Myocyte (in vitro differentiated cells): ENCODE measurements at places on chromosomes 5 and 9. TPM values are rescaled to one million over a fixed set of nuclear protein-coding genes. Genes with fewer than 3 reads are reported as not detected.
A peak's percentile ranks its signal among the peaks of the same experiment; 100 is the strongest.

DNA sequence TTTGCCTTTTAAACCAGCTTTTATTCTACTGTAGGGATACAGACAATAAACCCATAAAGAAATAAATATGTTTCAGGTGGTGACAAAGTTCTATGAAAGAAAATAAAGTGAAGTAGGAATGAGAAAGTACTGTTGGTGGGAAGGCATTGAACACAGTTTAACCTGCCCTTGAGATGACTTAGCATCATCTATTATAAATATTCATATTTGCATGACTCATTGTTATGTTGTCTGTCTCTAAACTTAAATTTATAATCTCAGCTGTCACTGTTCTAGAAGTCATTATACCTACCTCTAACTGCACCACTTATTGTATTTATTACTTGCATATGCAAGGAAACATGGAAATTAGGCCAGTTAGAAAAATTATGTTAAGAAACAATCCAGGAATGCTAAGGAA is 202.2 kb downstream of the CHSY3 start:
- DNase-seq = no peak

DNA sequence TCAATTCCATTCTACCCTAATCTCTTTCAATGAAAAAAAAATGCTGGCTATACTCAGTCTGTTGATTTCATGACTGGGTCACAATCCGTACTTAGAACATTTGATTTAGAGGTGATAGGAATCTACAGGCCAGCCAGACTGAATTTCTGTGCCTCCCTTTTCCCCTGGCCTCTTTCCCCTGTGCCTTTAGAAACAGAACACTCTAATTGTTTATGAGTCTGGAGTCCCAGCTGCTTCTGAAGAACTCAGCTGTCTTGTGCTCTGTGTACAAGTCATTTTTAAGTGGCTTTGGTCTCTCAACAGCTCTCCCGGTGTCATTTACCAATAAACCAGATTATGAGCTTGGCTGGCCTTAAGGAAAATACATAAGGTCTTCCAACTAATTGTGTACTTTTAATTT is 94.1 kb upstream of the ITGA2 start:
- peak; percentile 72 for DNase-seq

GRCh38 chr9:125428902-125429467 is 167.4 kb downstream of the GAPVD1 start:
- no peak for DNase-seq

GRCh38 chr9:96553070-96553469 is 66.6 kb downstream of the CDC14B start:
- peak; percentile 39 for DNase-seq

- DNase-seq = no peak
Measured at GRCh38 chr9:88789785-88790184, 201.5 kb upstream of the S1PR3 start.

DNA sequence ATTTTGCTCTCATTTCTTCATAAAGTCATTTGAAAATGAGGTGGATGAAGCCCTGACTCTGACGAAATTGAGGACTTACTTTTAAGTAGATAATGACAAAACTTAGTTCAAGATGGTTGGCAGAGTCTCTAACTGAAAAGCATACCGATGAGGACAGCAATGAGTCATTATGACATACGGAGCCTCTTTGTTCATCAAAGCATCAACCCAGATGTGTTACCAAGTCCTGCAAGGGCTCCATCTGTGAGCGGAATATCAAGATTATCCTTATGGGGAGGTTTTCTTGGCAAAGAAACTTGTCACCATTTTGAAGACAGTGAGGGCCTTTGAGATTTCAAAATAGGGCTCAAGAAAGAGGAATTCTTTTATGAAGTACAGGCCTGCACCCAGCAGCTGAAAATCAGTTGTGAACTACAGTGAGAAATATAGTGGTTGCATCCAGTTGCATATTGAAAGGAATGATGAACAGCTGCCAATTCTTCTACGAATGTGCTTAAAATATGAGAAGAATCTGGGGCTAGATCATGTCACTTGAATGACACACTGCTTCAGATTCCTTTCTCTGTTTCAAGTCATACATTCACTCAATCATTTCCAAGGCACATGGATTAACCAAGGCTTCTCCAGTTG is 86.6 kb upstream of the SLC24A2 start:
- DNase-seq = peak; percentile 83

- peak; percentile 27 for DNase-seq
Measured at GRCh38 chr5:1282131-1282992, 12.5 kb downstream of the TERT start.

DNA sequence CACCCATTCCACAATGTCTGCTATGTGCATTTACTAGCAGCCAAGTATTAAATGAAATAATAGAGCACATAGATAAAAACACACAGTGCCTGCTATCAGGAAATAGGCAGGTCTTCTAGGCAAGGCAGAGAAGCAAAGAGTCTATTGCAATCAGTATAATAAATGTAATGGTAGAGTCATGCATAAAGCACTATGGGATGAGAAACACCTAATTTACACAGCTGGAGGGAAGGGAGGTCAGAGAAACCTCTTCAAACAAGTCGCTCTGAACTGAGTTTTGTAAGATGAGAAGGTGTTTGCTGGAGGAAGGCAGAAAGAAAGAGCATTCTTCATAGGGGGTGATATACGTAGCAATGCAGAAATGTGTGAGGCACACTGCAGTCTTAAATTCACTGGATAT is 341.0 kb upstream of the DMAC1 start:
- no peak for DNase-seq

DNA sequence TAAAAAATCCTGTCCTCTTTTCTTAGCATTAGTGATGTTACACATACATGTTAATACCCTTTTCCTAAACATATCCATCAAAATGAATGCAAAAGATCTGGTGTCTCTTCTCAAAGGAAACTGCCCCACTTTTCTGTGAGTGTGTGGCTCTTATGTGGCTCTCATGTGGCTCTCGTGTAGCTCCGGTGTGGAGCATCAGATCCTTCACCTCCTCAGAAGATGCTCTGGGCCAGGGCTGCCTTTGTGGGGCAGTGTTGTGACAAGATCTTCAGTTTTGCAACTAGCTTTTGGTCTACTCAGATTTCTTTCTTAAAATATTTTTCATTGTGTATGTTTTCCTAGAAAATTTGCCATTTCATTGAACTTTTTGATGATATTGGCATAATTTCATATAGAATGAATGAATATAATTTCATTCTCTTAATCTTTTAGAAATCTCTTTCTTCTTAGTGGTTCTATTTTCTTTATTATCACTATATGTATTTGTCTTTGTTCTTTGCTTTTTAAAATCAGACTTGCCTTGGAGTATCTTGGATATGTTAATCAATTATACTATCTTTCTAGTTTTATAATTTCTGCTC is 19.4 kb downstream of the GARNL3 start:
- peak; percentile 55 for DNase-seq

DNA sequence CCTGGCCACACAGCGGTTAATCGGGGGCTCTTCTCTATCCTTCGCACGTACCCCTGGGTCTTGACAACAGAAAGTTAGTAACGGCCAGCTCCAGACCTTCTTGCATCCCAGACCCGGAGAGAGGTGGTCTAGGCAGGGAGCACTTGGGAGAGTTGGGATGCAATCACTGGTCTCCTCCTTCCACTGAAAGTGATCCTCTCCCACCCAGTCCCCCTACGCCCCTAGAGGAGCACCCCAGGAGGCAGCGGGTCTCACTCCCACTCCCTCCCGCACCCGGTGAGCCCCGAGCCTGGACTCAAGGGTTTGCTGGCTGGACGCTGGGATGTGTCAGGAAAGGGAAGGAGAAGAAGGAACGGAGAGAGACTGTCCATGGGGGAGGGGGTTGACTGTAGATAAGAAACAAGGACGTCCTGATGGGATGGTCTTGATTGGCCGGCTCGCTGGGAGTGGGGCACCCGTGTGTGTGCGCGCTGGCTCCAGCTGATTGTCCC is 2.0 kb downstream of the RORB start:
- no peak for DNase-seq

- no peak for DNase-seq
Measured at GRCh38 chr5:25094219-25094618, 449.4 kb upstream of the CDH10 start.

DNA sequence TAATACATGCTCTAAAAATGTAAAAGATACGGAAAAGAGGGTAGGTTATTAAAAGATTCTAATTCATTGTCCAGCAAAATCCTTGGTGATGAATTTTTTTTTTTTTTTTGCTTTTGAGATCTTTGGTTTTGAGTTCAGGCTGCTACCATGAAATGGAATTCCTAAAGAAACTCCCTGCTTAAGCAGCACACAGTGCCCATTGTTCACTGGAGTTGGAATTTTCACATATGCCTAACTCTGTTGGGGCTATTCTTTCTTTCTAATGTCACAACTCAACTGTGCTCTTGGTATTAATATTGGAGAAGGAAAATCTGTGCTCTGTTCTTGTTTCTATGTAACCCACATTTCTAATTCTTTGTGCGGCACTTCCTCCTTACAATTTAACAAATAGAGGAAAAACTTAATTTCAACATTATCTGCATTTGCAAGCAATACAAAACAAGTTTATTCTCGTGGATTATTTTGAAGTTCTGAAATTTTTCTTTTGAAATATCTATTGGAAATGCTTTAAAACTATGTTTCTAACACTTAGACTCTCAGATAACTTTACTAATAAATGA is 21.6 kb downstream of the MATR3 start:
- no peak for DNase-seq

DNA sequence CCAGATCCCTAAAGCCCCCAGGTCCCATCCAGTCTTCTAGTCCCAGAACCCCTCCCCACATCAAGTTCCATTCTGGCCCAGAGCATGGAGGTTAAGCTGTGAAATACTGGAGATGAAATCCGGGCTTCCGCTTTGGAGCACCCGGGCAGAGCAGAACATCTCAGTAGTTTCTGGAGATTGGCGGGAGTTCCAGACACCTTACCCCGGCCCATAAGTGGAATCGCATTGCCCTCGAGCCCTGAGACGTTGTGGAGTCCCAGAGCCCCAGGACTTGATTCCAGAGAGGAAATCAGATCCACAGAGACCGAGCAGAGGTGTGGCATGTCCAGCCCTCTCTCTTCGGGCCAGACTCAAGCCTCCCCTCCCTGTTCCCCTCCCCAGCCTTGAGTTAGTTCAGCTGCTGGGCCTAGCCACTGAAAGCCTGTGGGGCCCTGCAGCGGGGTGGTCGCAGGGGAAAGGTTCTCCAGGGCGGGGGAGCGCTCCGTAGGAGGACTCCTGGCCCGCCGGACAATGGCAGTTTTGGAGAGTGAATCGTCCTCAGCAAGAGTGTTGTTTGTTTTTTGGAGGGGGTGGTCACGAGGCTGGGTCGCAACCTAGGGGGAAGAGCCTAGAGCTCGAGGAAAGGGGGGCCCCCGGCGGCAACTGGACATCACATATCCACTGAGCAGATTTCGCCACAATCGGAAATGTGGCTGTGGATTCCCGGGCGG is 1.0 kb upstream of the PAX5 start:
- no peak for DNase-seq

DNA sequence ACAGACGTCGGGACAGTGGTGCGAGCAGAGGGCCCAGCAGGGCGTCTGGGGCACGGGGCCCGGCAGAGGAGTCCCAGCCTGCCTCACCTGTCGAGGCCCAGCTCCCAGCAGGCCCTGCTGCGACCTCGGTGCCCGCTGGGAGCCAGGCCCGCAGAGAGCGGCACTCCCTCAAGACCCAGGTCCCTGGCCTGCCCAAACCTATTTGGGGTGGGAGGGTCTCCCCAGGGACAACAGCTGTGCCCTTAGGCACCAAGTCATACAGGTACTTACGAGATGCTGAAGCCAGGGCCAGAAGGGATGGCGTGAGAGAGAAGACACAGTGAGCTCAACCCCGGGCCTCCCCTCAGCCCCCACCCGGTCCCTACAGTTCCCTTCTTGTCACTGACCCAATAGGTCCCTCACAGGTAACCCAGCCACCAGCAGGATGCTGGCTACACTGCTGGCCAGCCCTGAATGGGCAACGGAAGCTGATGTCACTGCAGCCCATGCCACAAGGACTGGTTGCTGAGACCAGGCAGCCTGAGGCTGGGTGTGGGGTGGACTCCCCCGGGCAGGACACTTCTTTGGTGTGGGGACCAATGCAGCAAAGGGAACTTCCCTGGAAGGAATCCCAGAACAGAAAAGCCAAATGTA is 3.7 kb downstream of the NSMF start:
- DNase-seq = no peak

DNA sequence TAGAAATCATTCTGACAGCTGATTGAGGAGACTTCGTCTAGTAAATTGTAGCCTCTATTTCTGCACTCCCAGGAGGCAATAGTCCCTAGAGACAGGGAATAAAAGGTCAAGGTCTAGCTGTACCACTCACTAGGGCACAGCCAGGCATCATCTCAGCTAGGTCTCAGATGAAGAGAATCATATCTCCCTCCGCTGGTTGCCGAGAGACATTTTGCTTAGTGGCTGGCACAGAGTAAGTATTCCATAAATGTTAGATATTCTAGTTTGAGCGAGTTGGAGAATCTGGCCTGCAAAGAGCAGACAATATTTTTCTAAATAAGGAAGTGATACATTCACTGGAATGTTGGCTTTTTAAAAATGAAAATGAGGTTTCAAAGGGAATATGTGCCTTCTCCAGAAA is 180.4 kb upstream of the ACTBL2 start:
- DNase-seq = peak; percentile 25

DNA sequence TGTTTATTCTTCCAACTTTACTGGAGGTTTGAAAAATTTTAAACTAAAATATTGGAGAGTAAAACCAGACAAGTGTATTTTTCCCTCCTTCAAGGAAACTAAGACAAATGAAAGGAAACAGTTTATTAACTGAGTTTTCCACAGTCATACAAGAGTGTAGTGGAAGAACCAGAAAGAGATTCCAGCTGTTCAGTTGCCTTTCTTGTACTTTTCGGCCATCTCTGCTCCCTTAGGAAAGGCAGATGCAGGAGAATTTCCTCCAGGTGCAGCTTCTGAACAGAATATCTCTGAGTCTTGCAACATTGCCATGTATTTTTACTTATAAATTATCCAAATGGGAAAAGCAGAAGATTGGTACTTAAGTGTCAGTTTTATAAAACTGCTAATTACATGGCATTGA is 217.1 kb downstream of the MAST4 start:
- no peak for DNase-seq

- DNase-seq = no peak
Measured at GRCh38 chr5:151003503-151003860, 16.9 kb upstream of the GPX3 start.

- DNase-seq = no peak
Measured at GRCh38 chr5:116242343-116242742, 157.5 kb downstream of the COMMD10 start.

DNA sequence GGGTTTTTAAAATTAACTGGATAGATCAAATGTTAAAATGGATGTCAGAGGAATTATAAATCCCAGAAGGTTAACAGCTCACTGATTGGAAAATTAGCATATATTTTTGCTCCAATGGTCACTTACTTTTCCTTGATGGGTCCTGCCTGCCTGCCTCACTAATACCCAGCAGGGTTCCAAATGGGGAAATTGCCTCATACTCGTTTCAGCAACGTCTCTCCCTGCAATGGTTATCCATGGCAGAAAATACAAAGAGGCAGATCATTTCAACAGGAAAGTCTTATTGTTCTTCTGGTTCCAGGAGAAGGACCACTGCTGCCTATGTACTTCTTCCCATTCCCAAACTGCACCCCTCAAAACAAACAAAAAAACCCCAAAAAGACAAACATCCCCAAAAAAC is 71.3 kb downstream of the ERP44 start:
- DNase-seq = no peak

MRRF gene
- 36.6 and 38.1 TPM in 2 replicates for total RNA-seq

MEGF10 gene
- total RNA-seq = 193 and 196 TPM in 2 replicates

ADCY2 gene
- not detected in 2 replicates for total RNA-seq

FREM1 gene
- 0.43 and 0.57 TPM in 2 replicates for total RNA-seq

TMEM232 gene
- total RNA-seq = 2.8 and 4.2 TPM in 2 replicates

ESM1 gene
- total RNA-seq = not detected in 2 replicates

ADAMTS19 gene
- total RNA-seq = not detected in 2 replicates

OBP2B gene
- not detected in 2 replicates for total RNA-seq

TMEM267 gene
- 23.8 and 35.8 TPM in 2 replicates for total RNA-seq

OR1J2 gene
- total RNA-seq = not detected in 2 replicates

HSD17B3 gene
- not detected in 2 replicates for total RNA-seq

TAS2R1 gene
- not detected in 2 replicates for total RNA-seq

SLC36A3 gene
- not detected in 2 replicates for total RNA-seq

KCNIP1 gene
- 0.10 TPM in 1 of 2 replicates, not detected in the other for total RNA-seq
